ENCODE measurements at places on chromosomes 4 and X. TPM values are rescaled to one million over a fixed set of nuclear protein-coding genes. Genes with fewer than 3 reads are reported as not detected.
A peak's percentile ranks its signal among the peaks of the same experiment; 100 is the strongest.

DNA sequence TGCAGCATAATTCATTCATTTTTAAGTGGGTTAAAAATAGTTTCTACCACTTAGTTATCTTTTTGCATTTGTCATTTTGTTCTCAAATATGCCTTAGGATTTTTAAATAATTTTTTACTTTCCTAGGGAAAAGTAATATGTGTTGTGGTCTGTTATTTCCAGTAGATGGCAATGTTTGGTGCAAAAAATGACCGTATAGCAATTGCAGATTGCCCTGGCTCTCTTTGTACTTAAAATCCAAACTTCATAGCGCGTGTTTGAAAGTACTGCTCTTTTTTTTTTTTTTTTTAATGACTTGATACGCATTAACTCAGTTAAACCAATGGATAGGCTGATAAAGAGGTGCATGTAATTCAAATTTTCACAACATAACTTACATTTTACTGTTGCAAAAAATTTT is 74.4 kb upstream of the RBMX start:
- no peak for DNase-seq

DNA sequence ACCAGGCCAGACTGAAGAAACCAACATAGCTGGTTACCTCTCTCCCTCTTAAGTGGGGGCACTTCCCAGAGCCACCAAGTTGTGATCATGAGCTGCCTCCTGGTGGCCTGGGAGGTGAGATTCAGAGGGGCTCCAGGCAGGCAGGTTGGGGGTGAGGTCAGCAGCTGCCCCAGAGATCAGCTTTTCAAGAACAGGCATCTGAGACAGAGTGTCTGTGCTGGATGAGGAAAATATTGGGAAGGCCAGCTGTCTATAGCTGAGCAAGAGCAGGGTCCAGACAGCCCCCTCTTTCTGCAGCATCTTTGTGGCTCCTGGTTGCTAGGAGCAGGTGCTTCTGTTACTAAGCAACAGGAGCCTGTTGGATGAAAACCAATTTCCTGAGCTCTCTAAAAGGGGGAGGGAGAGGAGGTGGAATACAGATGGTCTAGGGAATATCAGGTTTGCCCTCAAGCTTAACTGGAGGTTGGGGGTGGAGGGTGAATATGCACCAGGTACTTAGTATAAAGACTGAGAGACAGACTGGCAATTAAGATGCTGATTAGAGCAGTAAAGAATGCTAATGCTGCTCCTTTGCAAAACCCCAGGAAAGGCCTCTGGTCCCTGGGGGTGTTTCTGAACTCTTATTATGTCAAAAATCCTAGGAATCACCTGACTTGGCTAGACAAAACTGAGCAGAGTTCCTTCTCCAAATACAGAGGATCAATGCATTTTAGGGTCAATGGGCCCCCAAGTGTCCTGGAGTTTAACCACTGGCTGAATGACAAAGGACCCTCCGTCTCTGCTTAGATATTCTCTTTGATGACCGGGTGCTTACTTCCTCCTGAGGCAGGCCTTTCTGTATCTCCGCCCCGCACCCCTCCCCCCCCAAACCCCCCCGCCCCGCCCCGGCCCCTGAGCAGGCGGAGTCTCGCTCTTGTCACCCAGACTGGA is 21.4 kb downstream of the ZCCHC13 start:
- DNase-seq = no peak

GRCh38 chr4:54157606-54158005 is 57.6 kb downstream of the GSX2 start:
- no peak for DNase-seq

- no peak for DNase-seq
These were observed 1573.6 kb downstream of the TECRL start for GRCh38 chr4:62835631-62836030.

GRCh38 chrX:47646636-47647035 is 3.7 kb downstream of the ELK1 start:
- DNase-seq = no peak

SYNPO2 gene
- 18.9 TPM for total RNA-seq

SHROOM3 gene
- 105 TPM for total RNA-seq

DNA sequence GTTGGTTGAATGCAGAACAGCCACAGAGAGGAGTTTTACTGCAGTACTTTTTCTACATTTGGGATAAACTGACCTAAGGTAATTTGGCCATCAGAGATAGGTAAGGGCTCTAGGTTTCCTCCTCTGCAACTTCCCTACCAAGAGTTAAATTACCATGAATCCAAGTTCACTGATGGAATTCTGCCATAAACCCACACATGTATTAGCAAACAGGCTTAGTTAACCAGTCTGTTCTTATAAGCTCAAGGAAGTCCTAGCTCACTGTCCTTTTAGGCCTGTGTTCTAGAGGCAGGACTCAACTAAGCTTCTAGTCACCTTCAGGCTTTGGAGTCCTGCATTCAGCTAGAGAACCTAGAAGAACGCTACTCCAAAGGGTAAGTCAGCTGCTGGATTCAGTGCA is 4.0 kb downstream of the FAM114A1 start:
- no peak for DNase-seq

DNA sequence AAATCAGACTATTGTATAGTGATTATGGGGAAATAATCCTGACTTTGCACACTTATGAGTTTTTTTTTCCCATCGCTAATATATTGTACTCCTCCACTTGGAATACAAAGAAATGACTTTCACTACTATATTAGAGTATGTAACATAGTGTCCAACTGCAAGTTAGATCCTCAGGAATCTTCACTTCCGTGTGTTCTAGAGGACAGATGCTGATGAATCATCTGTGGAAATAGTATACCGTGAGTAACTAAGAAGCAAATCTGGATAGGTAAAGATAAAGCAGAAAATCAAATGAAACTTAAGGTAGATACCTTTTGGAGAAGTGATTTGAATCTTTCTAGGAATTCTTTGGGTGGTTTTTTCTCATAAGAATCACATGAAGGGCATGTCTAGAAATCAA is 8.3 kb downstream of the IL21 start:
- no peak for DNase-seq

UGT8 gene
- 21.7 TPM for total RNA-seq

RBMXL3 gene
- total RNA-seq = not detected

GRCh38 chr4:41437111-41437536 is 100.8 kb upstream of the LIMCH1 start:
- DNase-seq = no peak

DNA sequence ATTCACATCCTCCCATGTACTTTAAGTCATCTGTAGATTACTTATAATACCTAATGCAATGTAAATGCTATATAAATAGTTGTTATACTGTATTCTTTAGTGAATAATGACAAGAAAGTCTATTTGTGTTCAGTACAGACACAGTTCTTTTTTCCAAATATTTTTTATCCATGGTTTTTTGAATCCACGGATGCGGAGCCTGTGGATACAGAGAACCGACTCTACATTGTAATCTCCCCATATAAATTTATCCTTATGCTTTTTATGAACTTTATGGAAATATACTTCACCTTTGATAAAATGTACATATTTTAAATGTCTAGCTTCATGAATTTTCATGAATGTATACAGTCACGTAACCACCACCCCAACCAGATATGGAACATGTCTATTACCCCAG is 88.2 kb downstream of the DOCK11 start:
- DNase-seq = no peak

PCSK1N gene
- total RNA-seq = 11.1 TPM

SPARCL1 gene
- 78.4 TPM for total RNA-seq

COL25A1 gene
- total RNA-seq = 0.12 TPM

DNA sequence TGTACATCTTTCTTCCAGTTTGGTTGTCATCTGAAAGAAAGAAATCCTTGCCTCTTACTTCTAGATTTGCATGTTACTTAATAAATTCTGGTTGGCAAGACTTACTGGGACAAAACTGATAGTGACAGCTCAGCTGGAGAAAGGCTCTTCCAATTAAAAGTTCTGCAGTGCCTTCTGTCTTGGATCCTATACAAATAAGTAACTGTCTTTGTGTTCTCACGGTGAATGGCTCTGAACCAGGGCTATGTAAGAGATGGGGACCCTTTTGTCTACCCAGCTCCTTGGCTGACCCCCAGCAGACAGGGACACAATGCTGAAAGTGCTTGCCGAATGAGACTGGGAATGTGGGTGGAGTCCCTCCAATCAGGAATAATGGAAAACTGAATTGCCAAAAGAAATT is 89.5 kb downstream of the AASDH start:
- DNase-seq = no peak

ZNF185 gene
- total RNA-seq = 2.8 TPM

- DNase-seq = peak; percentile 54
These were observed 77.2 kb upstream of the BCOR start for GRCh38 chrX:40174854-40175510.

DNA sequence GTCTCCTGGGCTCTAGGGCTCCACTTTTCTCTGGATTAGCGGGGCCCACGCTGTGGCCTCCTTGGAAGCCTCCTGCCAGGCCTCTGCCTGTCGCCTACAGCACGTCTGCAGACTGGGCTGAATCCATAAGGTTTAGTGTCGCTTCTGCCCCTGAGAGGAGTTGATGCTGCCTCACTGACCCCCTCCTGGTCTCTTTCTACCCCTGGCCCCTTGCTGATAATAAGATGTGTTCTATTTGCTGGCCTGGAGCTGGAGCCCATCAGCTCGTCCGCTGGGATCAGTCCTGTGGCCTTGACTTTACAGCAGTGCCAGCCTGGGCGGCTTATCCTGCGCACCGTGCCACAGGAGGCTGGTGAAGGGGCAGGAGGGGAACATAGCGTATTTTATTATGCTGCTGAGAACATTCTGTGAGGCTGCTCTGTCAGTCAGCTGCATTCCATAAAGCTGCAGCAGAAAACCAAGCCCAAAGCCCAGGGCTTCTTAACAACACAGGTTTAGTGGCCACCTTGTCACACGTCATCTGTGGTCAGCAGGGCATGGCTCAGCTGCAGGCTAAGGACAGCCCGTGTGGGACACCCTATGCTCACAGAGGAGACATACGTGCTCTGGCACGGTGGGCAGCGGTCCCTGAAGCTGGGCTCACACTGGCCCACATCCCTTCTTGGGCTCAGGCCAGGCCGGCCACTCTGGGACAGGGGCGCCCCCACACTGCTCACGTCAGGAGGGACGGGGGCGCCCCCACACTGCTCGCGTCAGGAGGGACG is 29.3 kb upstream of the HGFAC start:
- no peak for DNase-seq

GRCh38 chr4:105179539-105180401 is 33.1 kb downstream of the TET2 start:
- no peak for DNase-seq

ODAPH gene
- total RNA-seq = not detected

DNA sequence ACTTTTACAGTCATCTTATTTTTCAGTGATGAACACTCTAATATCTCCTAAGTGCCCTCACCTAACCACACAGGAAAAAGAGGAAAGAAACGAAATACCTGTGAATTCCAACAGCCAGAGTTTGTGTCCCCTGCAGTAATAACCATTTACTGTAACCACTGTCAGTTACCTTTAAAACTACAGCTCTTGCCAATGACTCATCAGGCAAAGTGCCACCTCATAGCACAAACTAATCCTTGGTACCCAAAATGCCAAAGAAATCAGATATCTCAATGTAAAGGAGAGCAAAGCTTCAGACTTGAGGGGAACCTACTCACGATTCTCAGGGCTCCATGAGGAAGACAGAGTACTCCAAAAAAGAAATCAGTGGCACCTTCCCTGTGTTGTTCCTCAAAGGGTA is 146.5 kb downstream of the NDST3 start:
- no peak for DNase-seq

DNA sequence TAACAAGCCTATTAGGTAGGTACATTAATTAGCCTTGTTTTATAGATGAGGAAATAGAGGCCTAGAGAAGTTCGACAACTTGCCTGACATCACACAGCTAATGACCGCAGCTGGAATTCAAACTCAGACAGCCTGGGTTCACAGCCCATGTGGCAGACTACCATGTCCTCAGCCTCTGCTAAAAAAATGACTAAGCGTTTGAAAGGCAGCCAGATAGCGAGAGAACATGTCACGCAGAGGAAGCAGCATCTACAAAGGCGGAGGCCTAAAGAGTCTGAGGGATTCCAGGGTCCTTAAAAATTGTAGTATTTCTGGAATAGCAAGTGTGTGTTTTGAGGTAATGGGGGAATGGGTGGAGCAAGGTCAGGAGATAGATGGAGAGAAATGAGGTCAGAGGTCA is 33.2 kb upstream of the BMP15 start:
- no peak for DNase-seq

DNA sequence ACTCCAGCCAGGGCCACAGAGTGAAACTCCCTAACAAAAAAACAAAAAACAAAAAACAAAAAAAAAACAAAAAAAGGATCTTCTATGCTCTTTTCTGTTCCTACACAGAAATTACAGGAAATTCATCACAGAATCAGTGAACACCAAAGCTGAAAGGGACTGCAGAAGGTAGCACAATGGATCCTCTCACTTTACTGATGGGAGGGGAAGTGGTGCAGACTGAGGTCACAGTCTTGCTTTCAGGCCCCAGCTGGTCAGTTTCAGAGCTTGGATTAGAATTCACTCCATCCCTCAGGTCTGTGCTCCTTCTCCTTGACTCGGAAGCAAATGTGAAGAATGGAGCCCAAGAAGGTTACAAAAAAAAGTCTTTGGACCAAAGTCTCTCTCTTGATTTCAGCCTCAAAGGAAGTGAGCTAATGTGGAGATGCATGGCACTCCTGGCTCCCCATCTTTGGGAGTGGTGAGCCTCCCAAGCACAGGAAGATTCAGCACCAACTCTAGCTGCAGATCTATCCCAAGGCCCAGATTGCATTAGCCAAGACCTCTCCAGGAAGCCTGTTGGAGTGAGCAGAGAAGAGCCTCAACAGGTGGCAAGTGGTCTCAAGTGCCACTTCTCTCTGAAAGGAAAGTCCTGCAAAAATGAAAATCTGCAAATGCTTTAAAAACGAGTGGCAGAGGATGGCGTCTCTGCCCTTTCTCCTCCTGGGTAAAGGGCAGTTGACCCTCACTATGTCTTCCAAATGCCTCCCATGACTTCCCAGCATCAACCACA is 176.0 kb downstream of the MAML3 start:
- no peak for DNase-seq

DNA sequence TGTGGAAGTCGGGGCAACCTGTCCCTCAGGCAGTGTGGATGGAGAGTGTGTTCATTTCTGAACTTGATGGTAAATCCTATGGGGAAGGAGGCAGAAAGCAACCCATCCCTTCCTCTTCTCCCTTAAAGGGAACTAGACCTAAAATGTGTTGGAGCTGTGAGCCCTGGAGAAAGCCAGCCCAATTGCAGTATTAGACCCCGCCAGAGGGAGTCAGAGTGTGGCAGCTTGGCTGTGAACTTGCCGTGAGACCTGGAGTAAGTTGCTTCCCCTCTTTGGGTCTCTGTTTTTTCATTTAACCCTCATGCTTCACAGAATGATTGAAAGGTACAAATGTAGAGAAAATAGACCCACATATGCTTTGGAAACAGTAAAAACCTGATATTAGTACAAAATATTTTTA is 108.7 kb upstream of the PAK3 start:
- DNase-seq = no peak
